Memory B cell (primary cell): ENCODE measurements at places on chromosomes 4 and X.

- DNase-seq: peak; percentile 39
Measured at GRCh38 chr4:98929341-98930267, 671 bp upstream of the EIF4E start.

GRCh38 chr4:140718241-140718952 lies 37.8 kb downstream of the TBC1D9 start:
- DNase-seq: no peak

GRCh38 chr4:40888933-40889332 lies 139.2 kb downstream of the NSUN7 start:
- DNase-seq: no peak

GRCh38 chrX:45774961-45775360 lies 574.3 kb upstream of the DIPK2B start:
- DNase-seq: no peak

- no peak for DNase-seq
Measured at GRCh38 chr4:176107695-176108094, 42.1 kb downstream of the WDR17 start.

DNA sequence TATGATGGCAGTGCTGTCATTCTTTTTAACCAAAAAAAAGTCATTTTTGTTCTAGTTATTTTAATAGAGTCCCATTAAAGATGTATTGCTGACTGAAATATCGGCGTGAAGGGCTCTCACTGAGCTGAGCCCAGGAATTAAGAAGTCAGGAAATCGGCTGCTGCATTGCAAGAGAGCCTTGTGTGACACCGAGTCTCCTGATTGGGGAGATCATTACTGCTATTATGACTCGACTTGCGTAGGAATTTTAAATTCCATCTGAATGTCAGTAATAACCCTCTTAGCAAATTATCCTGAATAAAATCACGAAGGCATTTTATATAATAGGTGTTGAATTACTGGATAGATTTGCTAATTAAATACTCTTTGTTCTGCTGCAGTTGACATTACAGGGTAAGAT lies 111.5 kb downstream of the POLA1 start:
- DNase-seq: no peak

- DNase-seq: no peak
Measured at GRCh38 chr4:15149839-15150592, 147.7 kb downstream of the CPEB2 start.

- DNase-seq: no peak
Measured at GRCh38 chrX:150771116-150771515, 77.9 kb downstream of the MTMR1 start.

DNA sequence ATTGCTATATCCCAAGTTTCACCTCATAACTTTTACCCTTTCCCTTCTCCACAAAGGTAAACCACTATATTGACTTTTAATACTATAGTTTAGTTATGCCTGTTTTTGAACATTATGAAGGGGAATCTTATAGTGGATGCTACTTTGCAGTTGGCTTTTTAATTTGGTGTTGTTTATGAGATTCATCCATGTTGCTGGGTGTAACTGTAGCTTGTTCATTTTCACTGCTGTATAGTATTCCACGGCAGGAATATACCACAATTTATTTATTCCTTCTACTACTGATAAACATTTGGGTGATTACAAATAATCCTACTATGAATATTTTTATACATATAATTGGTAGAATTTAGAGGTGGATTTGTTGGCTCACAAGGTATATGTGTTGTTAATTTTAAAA lies 88.4 kb upstream of the NALF2 start:
- DNase-seq: no peak

- no peak for DNase-seq
Measured at GRCh38 chr4:74217365-74217764, 59.4 kb downstream of the MTHFD2L start.

DNA sequence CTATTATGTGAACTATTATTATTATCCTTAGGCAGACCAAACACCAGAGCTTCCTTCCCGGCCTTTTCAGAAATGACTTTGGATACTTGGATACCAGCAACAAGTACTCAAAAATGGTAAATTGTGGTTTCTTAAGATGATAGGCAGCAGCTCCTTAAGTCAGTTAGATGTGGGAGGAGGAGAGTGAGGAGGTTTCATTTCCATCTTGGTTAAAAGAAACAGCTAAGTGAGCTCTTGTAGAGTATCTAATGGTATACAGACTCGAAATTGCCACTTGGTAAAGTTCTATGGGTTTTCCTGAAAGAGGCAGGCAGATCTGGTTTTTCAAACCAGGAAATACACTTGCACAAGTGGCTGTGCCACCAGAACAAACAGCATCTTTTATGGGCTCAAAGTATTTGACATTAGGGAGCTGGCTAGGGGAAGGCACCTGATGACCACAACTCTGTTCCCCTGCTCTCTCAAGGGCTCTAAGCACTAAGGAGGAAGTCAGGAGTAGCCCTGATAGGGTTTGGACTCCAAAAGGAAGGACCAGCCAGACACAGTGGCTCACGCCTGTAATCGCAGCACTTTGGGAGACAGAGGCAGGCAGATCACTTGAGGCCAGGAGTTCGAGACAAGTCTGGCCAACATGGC lies 130.9 kb downstream of the TMEM164 start:
- no peak for DNase-seq

GRCh38 chr4:100690812-100691211 lies 173.0 kb upstream of the EMCN start:
- DNase-seq: no peak

DNA sequence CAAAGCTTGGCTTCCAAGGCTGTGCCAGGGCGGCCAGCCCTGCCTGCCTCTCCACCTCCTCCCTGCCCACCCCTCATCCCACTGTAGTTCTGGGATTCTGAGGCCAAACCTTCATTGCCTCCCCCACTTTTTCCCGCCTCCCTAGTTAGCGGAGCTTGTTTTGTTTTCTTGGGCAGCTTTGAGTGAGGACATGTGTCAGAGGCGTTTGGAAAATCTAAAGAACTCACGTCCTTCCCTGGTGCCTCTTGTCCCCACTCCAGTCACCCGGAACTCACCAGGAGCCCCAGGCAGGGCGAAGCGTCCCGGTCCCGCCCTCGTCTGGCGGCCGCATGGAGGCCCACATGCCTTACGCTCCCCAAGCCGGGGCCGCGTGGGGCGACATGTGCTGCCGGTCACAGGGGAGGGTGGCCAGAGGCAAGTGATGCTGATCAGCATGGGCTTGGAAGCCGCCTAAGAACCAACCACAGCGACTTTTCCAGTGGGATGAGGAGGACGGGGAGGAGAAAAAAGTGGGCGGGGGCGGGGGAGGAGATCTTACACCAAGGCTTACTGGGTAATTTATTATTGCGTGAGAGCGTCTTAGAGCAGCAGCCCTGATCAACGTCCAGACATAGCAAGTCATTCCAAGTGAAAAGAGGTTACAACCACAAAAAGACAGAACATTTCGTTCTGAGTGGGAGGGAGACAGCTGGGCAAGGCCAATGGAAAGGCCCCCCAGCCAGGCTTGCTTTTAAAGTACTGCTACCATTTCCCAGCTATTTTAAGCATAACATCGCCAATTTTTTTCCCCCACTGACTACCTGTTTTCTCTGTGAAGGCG lies 48.5 kb downstream of the PRPS1 start:
- no peak for DNase-seq
